ENCODE measurements at places on chromosomes 16 and 17. TPM values are rescaled to one million over a fixed set of nuclear protein-coding genes. Genes with fewer than 3 reads are reported as not detected.

DNA sequence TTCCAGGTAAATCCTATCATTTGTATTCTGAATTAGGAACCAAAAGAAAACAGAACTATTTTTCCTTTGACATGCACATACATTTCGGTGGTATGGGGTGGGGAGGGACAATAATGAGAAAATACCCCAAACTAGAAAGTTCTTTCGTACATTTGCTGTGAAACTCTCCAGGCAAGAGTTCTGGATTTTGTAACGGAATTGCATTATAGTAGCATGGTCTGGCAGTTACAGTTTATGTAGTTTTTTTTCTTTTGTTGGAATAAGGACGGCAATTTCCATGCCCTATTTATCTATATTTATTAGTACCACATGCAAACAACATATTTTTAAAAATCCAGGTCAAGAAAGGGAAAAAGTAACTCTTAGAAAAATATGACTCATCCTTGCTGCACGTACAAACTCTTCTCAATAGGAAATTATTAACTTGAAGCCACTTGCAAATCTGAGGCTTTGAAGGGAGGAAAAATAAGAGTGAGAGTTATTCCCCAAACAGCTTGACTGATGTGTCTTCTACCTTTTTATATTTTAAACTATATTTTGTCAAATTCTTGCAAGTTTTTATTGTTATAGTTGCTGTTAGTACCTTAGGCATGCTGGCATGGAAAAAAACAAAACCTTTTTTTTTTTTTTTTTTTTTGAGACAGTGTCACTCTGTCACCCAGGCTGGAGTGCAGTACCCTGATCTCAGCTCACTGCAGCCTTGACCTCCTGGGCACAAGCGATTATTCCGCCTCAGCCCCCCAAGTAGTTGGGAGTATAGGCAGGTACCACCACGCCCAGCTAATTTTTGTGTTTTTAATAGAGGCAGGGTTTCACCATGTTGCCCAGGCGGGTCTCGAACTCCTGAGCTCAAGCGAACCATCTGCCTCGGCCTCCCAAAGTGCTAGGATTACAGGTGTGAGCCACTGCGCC lies 69.3 kb downstream of the WWP2 start:
- no peak for DNase-seq

The HOXB5 gene
- total RNA-seq, result not detected

The CIBAR2 gene
- total RNA-seq, result not detected

DNA sequence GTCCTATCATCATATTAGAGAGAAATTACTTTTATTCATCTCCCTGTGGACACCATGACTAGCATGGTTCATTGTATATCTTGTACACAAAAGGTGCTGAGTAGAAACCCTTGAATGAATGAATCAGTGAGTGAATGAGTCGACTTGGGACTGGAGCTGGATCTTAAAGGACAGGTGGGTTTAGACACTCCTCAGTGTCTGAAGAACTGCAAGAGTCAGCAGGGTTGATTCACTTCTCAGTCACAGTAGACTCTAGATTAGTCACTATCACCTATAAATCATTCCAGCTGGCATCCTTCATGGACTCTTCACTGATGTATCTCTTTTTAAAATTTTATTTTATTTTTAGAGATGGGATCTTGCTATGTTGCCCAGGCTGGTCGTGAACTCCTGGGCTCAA lies 30.1 kb upstream of the PMFBP1 start:
- no peak for DNase-seq

DNA sequence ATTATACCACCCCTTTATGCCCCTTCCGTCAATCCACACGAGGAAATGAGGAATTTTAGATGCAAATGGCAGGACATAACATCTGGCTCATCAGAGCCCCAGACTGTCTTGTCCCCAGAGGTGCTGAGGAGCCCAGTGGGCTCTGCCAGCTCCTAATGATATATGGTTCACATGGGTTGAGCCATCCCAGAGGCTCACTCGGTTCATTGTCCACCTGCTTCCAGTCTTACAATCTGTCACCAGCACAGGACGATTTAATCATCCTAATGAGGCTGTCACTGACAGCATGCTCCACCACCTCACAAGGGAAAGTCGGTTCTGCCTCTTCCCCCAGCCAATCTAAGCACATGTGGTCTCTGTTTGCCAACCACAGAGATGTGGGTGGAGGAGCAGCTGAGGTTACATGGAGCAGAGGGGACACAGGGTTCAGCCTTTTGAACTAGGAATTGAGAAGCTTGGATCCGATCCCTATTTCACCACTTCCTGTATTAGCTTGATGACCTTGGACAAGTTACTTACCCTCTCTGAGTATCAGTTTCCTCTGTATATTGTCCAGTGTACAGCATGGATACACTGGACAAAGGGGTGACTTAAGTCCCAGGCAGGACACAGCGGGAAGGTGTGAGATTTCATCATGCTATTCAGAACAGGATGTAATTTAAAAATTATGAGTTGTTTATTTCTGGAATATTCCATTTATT lies 27.0 kb upstream of the DHX8 start:
- no peak for DNase-seq

- peak; percentile 70 for DNase-seq
Observed at GRCh38 chr16:84518804-84519341, 14.4 kb upstream of the MEAK7 start.

The GAS2L2 gene
- total RNA-seq, result 0.09 TPM

The CTRB2 gene
- total RNA-seq, result not detected

GRCh38 chr17:34999456-34999855 lies 19.1 kb downstream of the LIG3 start:
- DNase-seq, result no peak

DNA sequence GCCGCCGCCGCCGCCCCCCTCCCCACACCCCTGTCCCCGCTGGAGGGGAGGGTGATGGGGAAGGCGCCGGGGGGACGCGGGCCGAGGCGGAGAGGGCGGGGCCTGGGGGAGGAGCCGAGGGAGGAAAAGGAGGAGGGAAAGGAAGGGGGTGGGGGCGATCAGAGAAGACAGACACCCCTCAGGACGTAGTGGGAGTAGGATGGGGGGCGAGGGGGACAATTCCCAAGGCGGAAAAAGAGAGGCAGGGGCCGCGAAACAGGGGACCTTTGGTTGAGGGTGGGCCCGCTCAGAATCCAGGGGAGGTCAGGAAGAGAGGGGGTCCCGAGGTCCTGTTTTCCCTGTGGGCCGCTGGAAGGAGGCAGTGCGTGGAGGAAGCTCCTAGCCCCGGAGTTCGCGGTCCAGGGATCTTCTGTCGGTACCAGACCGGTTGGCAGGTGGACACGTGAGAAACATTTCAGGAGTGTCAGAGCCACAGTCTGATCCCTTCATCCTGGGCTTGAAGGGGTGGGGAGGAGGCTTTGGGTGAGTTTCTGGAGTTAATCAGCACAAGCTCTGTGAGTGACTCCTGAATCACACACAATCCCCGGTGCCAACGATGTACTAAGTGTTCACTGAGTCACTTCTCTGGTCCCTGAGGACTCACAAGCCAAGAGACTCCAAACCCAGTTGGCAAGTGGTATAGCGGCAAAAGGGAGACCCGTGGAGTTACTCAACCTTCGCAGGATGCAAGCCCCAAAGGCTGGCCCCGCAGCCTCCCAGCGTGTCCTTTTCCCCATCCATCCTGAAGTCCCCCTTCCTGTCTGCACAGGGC lies at the start of gene XYLT1:
Gene XYLT1, minus strand, starts transcription at position 53 of the 811 bp plus-strand sequence. CDS start 164 bp downstream, outside the sequence.
- peak; percentile 66 for DNase-seq

The FNDC8 gene
- not detected for total RNA-seq

- no peak for DNase-seq
Observed at GRCh38 chr16:2835638-2836493, 5.8 kb downstream of the ZG16B start.

The PROCA1 gene
- total RNA-seq, result 8.0 TPM

DNA sequence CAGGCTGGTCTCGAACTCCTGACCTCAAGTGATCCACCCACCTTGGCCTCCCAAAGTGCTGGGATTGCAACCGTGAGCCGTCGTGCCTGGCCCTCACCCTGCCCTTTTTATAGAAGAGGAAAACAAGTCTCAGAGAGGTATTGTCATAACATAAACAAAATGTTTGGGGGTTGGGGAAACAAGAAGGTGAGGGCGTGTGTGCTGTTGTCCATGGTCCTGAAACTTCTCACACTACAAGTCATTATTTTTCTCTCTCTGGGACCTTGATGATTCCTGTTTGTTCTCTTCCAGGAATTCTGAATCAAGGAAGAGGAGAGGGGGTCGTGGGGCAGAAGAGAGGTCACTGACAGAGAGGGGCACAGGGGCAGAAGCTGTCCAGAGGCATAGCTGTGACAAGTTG lies 160.2 kb upstream of the LHX1 start:
- DNase-seq, result no peak

GRCh38 chr17:50027881-50028735 lies 27.8 kb upstream of the ITGA3 start:
- DNase-seq, result no peak

- DNase-seq, result no peak
Observed at GRCh38 chr16:55292491-55292890, 31.5 kb upstream of the IRX6 start.

The MSLN gene
- not detected for total RNA-seq

The ZNF207 gene
- 181 TPM for total RNA-seq

All from activated T-cell treated with anti-CD3 and anti-CD28 coated beads, Interleukin-2, amount 50 U/mL, for 72 hours (primary cell).